ENCODE measurements at places on chromosomes 4 and X.

- DNase-seq, result no peak
Measured at GRCh38 chr4:98284640-98285046, 23.5 kb downstream of the RAP1GDS1 start.

DNA sequence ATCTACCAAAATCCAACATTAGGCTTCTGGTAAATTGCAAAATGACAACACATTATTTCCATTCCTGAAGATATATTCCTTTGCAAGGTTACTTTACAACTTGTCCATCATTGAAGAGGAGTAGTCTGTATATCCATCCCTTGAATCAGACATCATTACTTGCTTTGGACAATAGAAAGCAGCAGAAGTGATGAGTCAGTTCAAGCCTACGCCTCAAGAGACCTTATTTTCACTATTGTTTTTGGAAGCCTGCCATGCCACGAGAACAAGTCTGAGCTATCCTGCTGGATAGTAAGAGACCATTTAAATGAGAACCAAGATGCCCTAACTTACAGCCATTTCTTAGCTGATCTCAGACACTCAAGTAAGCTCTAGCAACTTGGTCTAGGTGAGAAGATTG, 246.0 kb upstream of the HHIP start:
- no peak for DNase-seq

DNA sequence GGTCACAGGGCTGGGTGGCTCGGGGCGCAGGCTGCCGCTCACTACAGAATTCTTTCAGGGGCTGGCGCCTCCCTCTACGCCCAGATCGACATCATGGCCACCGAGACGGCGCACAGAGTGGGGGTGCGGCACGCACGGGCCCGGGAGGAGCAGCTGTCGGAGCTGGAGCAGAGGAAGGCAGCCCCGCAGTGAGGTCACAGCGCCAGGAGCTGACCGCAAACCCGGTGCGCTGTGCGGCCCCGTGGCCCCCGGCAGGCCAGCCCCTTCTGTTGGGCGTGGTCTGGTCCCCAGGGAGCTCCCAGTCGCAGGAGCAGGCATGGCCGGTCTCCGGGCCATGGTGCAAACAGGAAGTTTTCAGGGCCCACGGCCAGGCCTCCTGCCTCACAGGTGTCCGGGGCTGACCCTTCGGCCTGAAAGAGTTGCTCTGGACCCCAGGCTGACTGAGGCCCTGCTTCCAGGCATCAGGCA, 31.6 kb downstream of the LRPAP1 start:
- DNase-seq, result no peak

DNA sequence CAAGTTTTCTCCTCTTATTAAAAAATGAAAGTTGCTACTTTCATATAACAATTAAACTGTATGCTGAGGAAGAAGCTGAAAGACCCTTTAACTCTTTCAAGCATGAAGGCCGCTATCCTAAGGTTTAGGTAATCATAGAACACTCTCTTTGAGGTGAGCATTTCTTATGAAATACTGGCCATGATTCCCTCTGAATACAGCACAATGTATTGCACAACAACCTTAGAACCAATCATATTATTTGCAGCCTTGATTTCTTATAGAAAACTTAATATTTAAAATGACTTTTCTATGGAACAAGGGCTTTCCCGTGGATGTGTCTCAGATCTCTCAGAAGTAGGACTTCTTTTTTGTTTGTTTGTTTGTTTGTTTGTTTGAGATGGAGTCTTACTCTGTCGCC, 333.4 kb upstream of the TEX13C start:
- no peak for DNase-seq

DNA sequence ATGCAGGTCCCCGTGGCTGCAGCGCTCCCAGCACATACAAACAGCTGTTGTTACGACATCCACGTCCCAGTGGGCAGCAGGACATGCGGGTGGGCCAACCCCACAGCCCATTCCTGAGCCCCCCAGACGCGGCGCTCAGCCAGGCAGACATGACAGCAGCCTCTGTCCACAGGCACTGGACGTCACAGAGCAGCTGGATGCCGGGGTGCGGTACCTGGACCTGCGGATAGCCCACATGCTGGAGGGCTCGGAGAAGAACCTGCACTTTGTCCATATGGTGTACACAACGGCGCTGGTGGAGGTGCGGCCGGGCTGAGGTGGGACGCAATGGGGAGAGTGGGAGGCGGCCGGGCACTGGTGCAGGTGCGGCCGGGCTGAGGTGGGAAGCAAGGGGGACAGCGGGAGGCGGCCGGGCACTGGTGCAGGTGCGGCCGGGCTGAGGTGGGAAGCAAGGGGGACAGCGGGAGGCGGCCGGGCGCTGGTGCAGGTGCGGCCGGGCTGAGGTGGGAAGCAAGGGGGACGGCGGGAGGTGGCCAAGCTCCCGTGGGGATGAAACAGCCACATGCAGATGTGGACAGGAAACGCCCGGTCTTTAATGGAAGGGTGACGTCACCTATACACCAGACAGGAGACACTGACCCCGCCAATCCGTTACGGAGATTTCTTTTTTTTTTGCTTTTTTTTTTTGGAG, 9.4 kb downstream of the PLCXD1 start:
- no peak for DNase-seq

GRCh38 chrX:3485727-3486126, 139.3 kb upstream of the MXRA5 start:
- DNase-seq, result no peak

GRCh38 chr4:87855559-87855958, 22.8 kb downstream of the MEPE start:
- no peak for DNase-seq

DNA sequence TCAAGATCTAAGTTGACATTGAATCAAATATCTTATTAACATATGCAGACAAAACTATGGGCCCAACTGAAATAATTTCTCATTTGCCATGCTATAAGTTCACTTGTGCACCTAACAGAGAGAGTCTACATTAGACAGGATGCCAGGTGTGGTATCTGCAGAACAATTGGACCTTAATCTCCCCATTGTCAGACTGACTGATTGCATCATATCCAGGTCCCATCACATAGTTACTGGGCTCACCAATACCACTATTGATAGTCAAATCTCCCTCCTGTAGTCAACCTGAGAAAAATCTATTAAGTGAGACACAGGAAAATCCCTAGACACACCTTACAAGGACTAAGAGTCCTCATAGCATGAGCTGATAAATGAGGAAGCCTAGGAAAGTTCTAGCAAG, 156.0 kb upstream of the FRG1 start:
- DNase-seq, result no peak

DNA sequence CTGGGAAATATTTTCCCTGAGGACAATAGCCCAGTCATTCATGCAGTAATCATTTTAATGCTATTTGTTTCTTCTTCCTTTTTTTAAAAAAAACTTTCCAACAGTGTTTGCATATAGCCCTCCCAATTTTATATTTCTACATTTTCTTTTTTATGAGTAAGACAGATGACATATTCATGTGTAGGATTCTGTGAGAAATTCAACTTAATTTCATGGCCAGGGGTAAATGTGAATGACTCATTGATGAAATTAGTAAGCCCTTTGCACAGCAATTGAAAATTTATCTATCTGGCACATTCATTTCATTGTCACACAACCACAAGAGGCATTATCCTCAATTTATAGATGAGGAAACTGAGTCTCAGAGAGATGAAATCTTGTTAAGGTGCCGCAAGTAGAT, 13.7 kb upstream of the SMIM20 start:
- DNase-seq, result no peak

DNA sequence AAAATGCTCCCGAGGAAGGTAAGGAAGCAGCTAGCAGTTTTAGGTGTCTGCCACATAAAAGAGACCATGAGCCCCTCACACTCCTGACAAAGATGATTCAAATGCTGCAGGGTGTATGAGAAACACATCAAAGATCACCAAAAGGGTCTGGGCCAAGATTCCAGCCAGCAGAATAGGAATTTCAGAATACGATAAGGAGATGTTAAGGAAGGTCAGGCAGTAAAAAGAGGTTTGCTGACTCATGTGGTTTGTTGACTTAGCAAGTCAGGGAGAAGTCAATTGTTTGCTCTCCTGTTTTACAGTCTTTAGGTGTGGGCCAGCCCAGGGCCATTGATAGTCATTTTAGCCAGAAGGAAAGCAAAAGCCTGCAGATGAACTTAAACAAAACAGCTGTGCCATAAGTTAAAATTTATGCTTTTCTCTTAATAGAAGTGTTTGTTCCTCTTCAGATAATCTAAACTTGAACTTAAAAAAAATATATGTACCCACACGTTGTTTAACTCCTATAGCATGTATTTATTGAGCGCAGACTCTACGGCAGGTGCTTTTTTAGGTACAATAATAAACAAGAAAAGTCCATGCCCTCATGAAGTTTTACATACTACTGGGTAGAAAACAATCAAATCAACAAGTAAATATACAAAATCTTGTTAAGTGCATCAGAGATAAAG, 115.6 kb downstream of the CAMK2D start:
- DNase-seq, result no peak

DNA sequence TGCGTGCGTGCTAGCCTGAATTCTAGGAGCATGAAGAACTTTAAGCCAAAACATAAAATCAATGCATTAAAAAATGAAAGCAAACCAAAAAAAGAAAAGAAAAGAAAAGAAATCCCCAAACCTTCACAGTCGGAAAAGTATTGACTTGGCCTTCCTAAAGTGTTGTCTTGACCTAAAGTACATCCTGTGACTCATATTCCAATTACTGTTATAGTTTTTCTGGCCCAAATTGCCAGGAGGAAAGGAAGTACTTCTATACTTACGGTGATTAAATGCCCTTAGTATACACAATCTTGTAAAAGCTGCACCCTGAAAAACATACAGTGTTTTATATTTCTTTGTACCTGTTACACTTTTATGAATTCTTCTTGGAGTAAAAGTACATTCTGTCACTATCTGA, 512.8 kb downstream of the ANKRD50 start:
- no peak for DNase-seq

- DNase-seq, result no peak
Measured at GRCh38 chr4:67638136-67638535, 62.8 kb downstream of the UBA6 start.
